ENCODE measurements at places on chromosomes 3 and 15.

DNA sequence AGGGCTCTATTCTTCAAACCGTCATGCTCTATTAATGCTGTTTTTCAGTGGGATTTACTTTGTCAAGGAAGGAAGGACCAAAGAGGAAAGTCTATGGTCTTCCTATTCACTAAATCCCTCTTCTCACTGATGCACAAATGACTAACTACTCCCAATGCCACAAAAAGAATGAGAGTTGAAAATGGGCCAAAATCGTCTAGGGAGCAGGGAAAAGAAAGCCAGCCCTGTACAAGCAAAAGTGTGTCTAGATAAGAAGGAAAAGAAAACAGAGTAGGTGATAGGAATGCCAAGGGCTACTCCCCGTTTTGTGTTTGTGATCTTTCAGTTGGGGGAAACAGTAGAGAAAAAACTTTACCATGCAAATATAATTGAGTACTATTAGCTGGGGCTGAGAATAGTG lies 97.2 kb upstream of the TMCO5A start:
- no peak for DNase-seq

DNA sequence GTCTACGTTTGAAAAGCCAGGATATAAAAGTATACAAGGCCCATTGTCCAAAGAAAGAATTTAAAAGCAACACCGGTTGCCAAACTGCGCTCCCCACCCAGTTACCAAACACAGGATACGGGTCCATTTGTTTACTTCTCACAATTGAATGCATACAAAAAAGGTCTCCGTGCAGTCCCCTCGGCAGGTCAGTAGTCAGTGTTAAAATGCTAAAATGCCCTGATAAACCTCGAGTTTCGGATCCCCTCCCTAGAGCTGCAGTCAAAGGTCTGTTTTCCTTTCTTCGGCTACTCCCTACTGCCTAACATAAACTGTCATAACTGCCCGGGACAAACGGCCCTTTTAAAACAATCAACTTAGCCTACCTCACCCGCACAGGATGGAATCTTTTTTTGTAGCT lies 534.6 kb downstream of the FOXP1 start:
- peak; percentile 38 for DNase-seq

DNA sequence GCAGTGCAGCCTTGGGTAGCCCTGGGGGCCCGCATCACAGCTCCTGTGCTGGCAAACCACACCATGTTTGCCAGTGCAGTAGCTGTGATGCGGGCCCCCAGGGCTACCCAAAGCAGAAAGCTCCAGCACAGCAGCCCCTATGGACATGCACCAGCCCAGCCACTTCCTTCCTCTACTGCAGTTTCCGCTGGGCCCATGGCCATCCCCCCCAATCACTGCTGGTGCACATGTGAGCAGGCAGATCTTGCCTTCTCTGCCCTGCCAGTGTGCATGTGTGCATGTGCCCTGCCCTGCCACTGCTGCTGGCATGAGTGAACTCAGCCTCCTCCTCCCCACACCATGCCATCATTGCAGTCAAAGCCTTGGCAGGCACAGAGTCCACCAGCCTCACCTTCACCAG lies 20.1 kb upstream of the MINAR1 start:
- DNase-seq, result no peak

DNA sequence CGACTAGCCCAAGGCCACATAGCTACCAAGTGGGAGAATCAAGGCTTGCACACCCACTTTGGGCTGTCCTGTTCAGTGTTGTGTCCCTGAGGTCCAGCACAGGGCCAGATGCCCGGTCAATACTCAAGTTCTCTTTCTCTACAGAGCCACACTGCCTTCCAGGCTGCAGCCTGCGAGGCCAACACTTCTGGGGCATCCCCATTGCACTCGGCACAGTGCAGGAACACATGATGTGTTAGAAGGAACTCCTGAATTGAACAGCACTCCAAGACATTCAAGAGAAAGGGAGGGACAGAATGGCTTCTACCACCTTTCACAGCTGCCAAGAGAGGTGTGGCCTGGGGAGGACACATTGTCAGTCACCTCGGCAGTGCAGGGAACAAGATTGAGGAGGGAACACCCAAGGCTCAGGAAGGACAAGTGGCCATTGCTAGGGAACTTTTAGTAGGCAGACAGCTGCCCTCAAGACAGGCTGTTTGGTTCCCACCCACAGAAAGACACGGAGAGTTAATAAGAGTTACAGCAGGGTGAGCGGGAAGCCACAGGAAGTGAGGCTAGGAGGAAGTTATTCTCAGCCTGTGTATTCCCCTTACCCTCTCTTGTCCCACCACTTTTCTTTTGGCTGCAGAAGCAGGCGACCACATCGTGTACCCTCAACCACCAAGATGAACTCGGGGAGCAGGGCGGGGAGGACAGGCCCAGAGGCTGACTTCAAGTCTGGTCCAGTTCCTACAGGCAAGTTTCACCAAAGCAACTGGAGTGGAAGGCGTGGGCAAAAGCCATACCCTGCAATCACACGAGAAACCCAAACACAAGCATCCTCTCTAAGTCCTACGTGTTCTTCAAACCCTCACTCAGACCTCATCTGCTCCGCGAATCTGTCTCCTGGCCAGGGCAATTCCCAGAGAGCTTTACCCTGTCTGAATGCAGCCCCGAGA lies 69.4 kb downstream of the SRGAP3 start:
- DNase-seq, result no peak

DNA sequence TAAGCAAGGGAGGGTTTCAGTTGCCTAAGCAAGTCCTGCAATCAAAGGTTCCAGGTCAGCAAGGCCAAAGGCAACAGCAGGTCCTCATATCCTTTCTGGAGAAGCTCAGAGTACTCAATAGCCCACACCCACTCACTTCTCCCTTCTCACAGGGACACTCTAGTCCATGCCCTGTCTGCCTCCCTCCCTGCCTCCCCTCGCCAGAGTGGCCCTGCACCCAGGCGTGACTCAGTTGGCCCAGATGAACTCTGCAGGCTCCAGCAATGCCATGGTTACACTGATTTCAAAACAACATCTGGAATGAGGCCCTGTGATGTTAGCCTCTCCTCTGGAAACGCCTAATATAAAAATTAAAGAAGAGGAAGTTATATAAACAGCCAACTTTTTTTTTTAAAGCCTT lies 32.9 kb downstream of the IL16 start:
- DNase-seq, result no peak

- DNase-seq, result no peak
These were observed 102.0 kb upstream of the PLXNA1 start for GRCh38 chr3:126880901-126881300.

DNA sequence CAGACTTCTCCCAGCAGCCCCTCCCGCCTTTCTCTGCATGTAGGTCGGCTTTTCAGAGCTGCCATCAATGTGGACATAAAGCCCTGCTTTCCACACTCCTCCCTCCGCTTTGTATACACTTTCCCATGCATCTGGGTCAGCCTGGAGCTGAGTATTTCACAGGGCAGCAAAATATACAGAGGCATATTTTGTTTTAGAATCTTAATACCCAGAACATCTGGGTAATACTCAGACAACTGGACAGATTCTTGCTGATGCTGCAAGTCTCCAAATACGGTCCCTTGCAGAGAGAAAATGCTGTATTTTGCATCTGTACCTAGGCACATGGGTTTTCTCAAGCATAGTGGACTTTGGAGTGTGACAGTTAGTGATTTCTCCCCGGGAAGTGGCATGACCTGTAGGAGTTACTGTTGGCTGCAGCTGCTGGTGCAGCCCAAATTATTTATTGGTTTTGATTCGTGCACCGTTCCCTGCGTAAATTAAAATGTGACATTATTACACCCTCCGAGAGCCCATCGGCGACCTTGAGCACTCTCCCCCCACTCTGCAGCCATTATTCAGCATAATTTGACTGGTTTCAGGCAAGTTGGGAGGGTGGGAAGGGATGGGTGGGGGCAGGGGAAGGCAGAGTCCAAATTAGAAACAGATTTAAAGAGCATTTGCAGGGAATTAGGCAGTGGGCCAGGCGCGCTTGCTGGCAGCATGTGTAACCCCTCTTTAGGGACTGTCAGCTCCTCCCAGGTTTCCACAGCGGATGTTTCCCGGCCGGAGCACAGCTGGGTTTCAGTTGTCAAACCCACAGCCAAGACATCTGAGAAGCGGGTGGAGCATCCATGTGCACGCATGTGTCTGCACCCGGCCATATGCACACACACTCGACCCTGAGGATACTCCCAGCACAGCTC lies 100.8 kb downstream of the CPN2 start:
- DNase-seq, result no peak

DNA sequence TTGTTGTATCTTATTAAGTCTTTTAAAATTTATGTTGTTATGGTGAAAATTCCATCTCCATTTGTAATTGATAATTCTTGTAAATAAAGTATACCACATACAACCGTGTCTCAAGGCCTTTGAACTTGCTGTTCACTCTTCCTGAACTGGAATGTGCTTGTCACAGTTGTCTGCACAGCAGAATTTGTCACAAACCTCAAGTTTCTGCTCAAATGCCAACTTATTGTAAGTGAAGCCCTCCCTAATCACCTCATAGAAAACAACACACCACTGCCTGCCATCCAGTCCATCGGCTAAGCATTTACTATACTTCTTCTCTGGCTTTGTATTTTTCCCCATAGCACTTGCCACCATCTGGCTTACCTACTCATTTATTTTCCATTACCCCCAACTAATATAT lies 192.3 kb downstream of the THRB start:
- DNase-seq, result no peak

GRCh38 chr3:19885468-19885867 lies 48.5 kb downstream of the EFHB start:
- DNase-seq, result no peak

GRCh38 chr3:62039586-62039985 lies 333.8 kb downstream of the FEZF2 start:
- DNase-seq, result no peak

DNA sequence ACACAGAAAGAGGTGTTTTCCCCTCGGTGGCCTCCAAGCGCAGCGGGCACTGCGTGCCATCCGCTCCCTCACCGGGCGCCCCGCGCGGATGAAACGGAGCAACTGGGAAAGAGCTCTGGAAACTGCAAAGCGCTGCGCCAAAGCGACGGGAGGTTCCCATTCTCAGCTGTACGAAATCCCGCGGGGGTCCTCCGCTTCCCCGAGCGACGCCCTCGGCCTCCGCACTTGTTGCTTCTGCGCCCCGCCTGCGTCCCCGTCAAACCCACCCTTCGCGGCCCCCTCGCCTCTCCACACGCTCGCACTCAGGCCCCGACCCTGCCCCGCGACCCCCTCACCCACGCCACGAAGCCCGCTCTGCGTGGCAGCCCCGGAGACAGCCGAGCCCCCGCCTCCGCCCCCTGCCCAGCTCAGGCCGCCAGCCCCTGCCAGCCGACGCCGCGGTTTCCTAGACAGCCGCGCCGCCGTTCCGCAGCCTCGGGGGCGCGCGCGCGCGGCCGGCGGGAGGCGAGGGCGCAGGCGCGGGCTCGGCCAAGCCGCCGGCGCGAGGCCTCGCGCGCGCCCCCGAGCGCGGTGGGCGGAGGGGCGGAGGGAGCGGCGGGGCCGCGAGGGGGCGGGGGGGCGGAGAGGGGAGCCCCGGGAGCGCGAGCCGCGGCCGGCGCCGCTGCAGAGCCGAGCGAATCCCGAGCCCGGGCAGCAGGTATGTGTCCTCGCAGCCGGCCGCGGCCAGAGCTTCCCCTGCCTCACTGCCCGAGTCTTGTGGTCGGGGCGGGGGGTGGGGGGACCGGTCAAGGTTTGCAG lies at the start of gene TMEM266:
TSS of gene TMEM266 (plus strand) at position 666 of the 798 bp plus-strand sequence. CDS start 74,279 bp downstream, outside the sequence.
- DNase-seq, result peak; percentile 56

DNA sequence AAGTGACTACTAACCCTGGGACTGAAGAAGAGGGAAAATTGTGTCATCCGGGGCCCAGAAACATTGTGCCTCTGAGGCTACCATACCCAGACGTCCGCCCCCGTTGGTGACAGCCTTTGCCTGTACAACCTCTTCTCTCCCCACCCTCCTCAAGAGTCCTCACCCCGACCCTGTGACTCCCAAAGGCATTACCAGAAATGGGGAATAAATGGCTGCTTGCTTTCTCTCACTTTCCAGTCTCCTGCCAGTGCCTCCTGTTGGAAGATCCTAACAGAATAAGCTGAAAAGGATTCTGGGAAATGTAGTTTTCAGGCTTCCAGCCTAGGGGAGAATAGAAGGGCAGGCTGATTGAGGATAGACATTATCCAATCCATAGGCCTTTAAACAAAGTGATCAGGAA lies 30.8 kb upstream of the SLC25A36 start:
- DNase-seq, result no peak

DNA sequence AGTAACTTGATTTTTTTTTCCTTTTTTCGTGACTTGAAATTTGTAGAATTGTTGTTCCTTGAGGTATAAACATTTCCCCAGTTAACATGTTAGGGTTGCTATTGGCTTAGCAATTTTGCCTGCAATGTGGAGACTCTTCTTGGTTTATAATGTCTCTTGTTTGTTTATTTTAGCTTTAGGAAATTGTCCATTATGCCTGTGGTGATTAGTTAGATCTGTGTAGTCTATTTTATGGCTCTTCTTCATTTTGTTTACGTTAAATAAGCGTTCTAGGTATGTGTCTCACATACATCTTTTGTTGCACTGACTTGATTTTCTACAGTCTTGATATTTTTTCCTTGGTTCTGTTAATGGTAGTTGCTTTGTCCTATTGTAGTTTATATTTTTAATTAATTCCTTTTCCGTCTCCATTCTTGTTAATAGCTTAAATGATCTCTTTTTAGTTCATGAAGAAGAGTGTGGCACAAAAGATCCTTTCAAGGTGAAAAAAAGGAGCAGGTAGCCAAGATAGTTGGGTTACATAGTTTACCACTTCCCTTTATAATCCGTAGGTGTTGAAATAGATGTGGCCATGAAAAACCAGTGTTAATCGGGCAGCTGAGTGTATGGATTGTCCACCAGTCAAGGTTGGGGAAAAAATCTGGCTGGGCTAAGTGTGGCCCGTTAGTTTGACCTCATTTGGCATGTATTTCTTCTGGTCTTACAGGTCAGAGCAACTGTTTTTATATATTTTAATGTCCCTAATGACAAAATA lies 12.1 kb downstream of the IQGAP1 start:
- no peak for DNase-seq

GRCh38 chr15:98381446-98381845 lies 266.9 kb upstream of the IGF1R start:
- no peak for DNase-seq

DNA sequence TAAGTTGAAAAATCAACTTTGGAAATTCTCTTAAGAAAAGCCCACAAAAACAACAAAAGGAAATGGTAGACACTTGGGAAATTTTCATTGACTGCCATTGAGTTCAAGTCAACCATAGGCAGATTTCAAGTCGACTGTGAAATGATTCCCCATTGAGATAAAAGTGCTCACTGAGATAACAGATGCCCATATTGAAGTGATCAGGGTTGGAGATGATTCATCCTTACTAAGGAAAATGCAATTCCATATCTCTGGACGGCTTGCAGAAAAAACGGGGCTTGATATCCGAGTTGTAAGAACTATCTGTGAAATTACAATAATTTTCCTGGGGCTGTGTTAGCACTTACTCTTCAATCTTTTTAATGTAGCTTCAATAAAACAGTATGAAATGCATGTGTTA lies 373.1 kb upstream of the THRB start:
- DNase-seq, result no peak

GRCh38 chr3:128523591-128523990 lies 30.6 kb upstream of the GATA2 start:
- no peak for DNase-seq

DNA sequence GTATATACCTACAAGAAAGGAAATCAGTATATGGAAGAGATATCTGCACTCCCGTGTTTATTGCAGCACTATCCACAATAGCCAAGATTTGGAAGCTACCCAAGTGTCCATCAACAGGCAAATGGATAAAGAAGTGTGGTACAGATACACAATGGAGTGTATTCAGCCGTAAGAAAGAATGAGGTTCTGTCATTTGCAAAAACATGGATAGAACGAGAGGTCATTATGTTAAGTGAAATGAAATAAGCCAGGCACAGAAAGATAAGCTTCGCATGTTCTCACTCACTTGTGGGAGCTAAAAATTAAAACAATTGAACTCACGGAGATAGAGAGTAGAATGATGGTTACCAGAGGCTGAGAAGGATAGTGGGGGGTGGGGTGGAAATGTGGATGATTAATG lies 53.1 kb downstream of the FAM81A start:
- no peak for DNase-seq
